Stimulated activated CD4-positive, alpha-beta T cell treated with anti-CD3 and anti-CD28 coated beads, Interleukin-1b, Interleukin-23, amount 100 ng/mL, for 1 hour (primary cell): ENCODE measurements at places on chromosomes 2 and 18.
A peak's percentile ranks its signal among the peaks of the same experiment; 100 is the strongest.

- DNase-seq, result no peak
Measured at GRCh38 chr2:164008752-164009151, 272.9 kb upstream of the FIGN start.

- DNase-seq, result no peak
Measured at GRCh38 chr2:171824086-171824485, 70.0 kb downstream of the SLC25A12 start.

- no peak for DNase-seq
Measured at GRCh38 chr2:226888971-226889370, 53.1 kb downstream of the RHBDD1 start.

DNA sequence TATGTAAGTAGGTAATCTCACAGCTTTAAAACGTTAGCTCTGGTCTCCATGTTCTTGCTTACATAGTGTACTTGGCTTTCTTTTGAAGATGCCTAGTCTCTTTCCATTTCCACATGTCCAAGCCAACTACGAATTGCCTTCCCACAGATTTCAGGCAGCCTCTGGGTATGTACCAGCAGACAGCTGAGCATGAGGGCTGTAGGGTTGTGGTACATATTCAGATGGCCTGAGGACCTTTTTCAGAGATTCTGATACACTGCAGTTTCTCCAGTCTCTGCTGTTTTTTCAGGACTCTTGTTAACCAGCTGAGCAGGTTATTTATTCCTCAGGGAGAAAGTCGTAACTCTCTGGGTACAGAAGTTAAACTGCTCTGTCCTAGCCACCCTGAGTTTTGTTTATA, 3.1 kb upstream of the KCNJ13 start:
- no peak for DNase-seq

DNA sequence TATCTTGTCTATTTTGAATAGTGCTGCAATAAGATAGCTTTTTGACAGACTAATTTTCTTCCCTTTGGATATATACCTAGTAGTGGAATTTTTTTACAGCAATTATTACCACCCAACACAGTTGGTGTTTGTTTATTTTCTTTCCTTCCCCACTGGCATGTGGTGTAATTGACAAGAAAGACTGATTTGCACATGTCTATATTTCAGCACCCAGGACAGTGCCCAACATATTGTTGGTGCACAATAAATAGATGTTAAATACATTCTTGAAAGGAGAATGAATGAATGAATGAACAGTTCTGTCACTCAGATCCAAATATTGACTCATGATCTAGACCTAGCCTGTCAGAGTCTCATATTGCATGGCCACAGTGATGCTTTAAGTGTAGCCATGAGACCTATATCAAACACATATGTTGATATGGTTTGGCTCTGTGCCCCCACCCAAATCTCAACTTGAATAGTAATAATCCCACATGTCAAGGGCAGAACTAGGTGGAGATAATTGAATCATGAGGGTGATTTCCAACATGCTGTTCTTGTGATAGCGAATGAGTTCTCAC, 538.2 kb downstream of the NYAP2 start:
- DNase-seq, result no peak

- DNase-seq, result no peak
Measured at GRCh38 chr2:59080451-59081181, 839.5 kb upstream of the FANCL start.

GRCh38 chr2:193251909-193252308, 1057.2 kb upstream of the TMEFF2 start:
- no peak for DNase-seq

- no peak for DNase-seq
Measured at GRCh38 chr2:204187229-204188083, 250.9 kb downstream of the ICOS start.

GRCh38 chr2:157815421-157815820, 60.7 kb downstream of the ACVR1 start:
- DNase-seq, result no peak

- no peak for DNase-seq
Measured at GRCh38 chr2:98822301-98823164, 91.6 kb upstream of the MGAT4A start.

DNA sequence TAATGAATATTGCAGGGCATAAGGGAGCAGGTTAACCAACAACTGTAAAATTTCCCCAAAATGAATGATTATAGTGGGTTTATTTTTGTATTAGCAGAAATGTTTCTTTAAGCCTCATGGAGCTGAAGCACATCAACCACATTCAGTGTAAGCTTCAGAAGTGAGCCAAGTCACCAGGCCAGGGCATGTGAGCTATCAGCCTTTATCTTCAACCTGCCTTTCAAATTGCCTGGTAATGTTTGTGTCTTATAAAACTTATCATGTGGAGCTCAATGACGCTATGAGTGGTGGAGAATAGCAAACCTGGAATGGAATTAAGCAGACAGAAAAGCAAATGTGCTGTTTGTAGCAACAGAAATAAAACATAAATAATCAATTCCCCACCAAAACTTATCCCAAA, 1068.4 kb downstream of the LRP1B start:
- DNase-seq, result no peak

GRCh38 chr2:99559075-99559662, 69.4 kb upstream of the REV1 start:
- peak; percentile 87 for DNase-seq

- DNase-seq, result no peak
Measured at GRCh38 chr2:240642061-240642805, 17.0 kb downstream of the GPR35 start.

DNA sequence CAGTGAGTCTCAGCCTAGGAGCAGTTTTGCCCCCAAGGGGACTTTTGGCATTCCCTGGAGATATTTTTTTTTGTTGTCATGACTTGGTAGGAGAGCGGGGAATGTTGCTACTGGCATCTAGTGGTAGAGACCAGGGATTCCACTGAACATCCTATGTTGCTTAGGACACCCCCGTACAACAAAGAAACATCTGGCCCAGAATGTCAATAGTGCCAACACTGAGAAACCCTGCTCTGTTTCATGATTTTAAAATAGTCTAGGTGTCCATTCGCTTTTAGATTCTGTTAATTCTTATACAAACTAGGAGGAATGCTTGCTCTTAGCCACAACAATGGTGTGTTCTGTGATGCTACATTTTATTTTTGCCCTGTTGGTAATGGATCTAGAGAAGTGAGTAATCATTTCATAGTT, 225.8 kb upstream of the SIX3 start:
- no peak for DNase-seq

DNA sequence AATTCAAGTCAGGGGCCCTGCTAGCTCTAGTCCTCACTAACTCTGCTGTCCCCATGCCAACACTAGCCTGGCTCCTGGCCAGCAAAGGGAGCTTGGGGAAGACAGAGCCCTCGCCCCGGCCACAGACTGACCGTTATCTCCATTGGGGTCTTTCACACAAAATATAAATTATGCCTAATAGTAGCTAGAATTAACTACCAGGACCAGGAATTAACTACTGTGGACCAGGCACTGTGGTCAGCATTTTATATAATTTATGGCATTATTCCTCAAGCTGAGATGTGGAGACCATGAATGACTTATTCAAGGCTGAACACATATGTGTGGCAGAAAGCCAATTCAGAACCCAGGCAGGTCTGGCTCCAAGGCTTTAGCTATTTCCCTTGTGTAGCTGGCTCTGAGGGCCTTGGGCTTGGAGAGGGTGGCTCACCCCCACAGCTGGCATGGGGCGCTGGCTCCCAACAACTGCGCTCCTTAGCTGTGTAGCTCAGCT, 49.2 kb downstream of the CELF4 start:
- DNase-seq, result no peak

- DNase-seq, result no peak
Measured at GRCh38 chr2:237411092-237411601, 2.8 kb downstream of the COL6A3 start.

- no peak for DNase-seq
Measured at GRCh38 chr2:34787341-34787740, 1188.2 kb upstream of the FAM98A start.

DNA sequence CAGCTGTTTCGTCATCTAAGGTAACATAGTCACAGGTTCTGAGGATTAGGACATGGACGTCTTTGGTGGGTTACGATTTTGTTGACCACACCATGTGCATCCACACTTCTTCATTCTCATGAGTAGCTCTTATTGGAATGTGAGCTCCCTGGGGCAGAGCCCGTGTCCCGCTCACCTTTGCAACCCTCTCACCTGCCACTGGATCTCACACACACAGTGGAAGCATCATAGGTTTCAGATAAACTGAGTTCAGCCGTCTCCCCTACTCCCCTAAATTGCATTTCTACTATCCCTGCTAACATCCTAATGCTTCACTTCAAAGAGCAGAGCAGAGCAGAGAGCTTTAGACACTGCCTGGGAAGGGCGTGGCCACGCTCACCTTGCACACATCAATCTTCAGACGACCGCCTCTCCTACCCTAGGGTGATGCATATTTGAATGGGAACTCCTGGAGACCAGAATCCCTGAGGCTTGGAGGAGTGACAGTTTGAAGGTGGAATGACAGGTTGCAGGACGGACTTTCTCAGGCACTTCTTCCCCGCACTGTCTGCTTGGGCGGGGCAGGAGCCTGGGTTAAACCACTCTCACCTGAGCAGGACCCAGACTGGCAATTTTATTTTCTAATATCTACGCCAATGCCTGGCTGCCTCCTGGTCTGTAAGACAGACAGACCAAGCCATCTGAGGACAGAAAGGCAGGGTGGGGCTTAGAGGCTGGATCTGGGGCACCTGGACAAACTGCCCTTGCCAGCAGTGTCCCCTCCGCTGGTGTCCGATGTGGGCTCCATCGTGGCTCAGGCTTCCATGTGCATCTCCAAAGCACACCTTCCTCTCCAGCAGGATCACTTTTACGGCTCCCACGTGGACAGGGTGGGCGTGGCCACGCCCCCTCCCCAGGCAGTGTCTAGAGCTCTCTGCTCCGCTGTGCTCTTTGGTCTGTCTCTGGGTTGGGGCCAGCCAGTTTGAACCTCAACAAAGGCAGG, 229.5 kb upstream of the COPS8 start:
- DNase-seq, result no peak
